ENCODE measurements at places on chromosomes 1 and 21. TPM values are rescaled to one million over a fixed set of nuclear protein-coding genes. Genes with fewer than 3 reads are reported as not detected.

Gene GPR52
- 0.56 TPM for total RNA-seq

GRCh38 chr1:231485029-231485784 lies 43.3 kb upstream of the TSNAX start:
- no peak for ATAC-seq

GRCh38 chr1:33718186-33718585 lies 145.7 kb upstream of the HMGB4 start:
- no peak for ATAC-seq

DNA sequence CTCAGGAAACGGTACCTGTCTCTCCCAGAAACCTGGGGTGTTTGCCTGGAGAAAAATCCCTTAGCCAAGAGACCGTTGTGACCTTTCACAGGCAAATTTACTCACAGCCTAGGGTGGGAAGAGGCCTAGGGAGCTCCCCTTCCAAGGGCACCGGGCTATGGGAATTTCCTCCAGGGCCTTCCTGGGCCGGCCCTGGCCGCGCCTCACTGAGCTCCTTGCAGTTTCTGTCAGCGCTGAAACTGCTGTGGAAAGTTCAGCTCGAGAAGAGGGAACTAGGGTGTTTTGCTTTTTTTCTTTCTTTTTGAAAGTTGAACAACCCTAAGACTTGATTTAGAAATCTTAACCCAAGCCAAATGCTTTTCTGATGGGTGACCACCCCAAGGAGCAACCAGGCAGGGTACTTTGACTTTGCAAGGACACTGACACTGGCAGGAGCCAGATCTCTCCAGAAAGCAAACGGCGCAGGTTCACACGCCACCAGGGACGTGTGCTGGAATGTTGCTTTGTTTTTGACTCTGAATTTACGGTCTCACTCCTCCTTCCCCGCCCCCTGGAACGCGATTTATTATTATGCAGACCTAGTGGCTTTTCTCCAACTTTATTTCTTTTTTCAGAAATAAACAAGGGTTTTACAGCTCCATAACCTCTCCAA lies 229.6 kb upstream of the JUN start:
- ATAC-seq: peak; percentile 56

DNA sequence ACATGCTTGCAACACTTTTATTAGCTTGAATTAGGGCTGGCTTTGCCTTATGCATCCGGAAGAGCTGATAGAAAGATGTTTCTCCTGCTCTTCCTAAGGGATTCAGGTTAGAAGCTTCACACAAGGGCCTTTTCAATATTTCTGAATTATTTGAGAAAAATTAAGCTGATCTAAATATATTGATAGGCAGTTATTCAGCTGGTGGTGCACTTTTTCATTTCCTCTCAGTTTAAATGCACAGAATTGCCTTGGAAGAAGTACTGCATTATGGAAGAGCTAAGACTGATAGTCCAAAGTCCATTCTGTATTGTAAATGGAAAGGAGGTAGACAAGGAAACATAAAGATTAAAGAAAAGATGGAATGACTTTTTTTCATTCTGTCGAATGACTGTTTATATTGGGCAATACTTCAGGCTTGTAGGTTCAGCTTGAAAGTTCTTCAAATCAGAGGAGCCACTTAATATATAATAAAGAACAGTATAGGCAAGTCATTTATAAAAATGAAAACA lies 398.4 kb upstream of the B3GALT2 start:
- no peak for ATAC-seq

Gene SYT6
- not detected for total RNA-seq

Gene GPR161
- 4.0 TPM for total RNA-seq

Gene NCDN
- 10.6 TPM for total RNA-seq

Gene RHD
- not detected for total RNA-seq

DNA sequence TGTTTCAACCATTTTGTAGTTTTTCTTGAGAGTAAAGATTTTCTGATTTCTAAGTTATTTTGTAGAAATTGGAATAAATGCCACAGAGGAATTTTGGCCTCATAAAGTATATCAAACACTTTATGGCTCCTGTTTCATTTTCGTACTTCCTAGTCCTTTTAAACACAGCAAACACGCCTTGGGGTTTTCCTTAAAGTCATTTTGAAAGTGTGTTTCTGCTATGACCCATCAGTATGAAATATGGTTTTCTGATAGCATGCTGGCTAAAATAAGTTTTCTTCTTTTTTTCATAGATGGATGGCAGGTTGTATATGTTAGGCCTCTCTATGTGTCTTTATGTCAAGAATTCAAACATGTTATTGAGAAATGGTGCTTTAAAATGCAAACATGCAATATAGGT lies 940.1 kb upstream of the TMPRSS15 start:
- no peak for ATAC-seq

Gene UBE2U
- not detected for total RNA-seq

Gene FCER1G
- 0.76 TPM for total RNA-seq

- no peak for ATAC-seq
Measured at GRCh38 chr1:93408203-93408602, 39.7 kb upstream of the FNBP1L start.

Gene GFI1
- total RNA-seq: 0.24 TPM

GRCh38 chr1:156386949-156387869 lies 18.2 kb downstream of the RHBG start:
- no peak for ATAC-seq

- ATAC-seq: no peak
Measured at GRCh38 chr1:160247053-160247452, 15.3 kb downstream of the DCAF8 start.

Gene AMY1B
- not detected for total RNA-seq

GRCh38 chr21:46457801-46458314 lies 833 bp upstream of the DIP2A start:
- peak; percentile 8 for ATAC-seq

Gene ZNF648
- 0.08 TPM for total RNA-seq

Gene HAO2
- not detected for total RNA-seq

Gene BRINP2
- not detected for total RNA-seq

All from esophagus mucosa (tissue), 1 donor.